ENCODE measurements at places on chromosomes 4 and X. TPM values are rescaled to one million over a fixed set of nuclear protein-coding genes. Genes with fewer than 3 reads are reported as not detected.

The VEGFC gene
- not detected for polyA plus RNA-seq

- no peak for DNase-seq
These were observed 6.8 kb upstream of the BCOR start for GRCh38 chrX:40104630-40104984.

The ZMAT1 gene
- 1.7 TPM for polyA plus RNA-seq

DNA sequence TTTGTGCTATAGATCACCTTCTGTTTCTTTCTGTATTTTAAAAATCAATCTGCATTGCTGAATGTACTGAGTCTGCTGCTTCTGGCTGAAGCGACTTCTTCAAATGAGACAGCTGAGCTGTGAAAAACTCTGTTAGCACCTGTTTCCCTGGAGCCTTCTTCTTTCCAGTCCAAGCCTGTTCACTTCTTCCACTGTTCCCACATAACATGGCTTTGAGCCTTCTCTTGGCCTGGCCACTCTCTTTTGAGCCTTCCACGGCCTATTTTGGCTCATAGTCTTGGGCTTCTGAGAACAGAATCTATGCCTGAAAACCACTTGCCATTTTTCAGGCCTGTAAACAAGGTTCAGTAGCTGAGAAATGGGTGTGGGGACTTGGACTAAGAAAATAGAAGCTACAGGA lies 132.9 kb upstream of the IGFBP7 start:
- no peak for DNase-seq

The CXorf38 gene
- polyA plus RNA-seq = 38.7 TPM

The CCSER1 gene
- polyA plus RNA-seq = 0.47 TPM

DNA sequence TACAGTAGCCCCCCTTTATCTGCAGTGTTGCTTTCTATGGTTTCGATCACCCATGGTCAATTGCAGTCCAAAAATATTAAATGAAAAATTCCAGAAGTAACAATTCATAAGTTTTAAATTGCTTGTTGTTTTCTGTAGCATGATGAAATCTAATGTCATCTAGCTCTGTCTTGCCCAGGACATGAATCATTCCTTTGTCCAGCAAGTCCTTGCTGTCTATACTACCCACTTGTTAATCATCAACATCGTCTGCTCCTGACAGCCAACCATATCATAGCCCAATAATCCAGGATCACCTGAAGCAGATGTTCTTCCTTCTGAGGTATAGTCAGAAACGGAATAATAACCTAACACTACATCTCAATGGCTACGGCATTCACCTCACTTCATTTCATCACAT lies 79.8 kb downstream of the ADAMTS3 start:
- no peak for DNase-seq

The SULT1E1 gene
- polyA plus RNA-seq = not detected

The PRDM8 gene
- 3.4 TPM for polyA plus RNA-seq

GRCh38 chr4:10053635-10054453 lies 32.5 kb upstream of the SLC2A9 start:
- no peak for DNase-seq

The JADE1 gene
- polyA plus RNA-seq = 54.2 TPM

- DNase-seq = no peak
These were observed 1.2 kb upstream of the NEUROG2 start for GRCh38 chr4:112517067-112517634.

The ARHGAP4 gene
- polyA plus RNA-seq = 65.4 TPM

The SLC7A11 gene
- polyA plus RNA-seq = not detected

The PFKFB1 gene
- polyA plus RNA-seq = not detected

- no peak for DNase-seq
These were observed 144.4 kb downstream of the PCDH18 start for GRCh38 chr4:137387924-137388323.

- no peak for DNase-seq
These were observed 41.1 kb downstream of the AFF2 start for GRCh38 chrX:148541584-148541940.

DNA sequence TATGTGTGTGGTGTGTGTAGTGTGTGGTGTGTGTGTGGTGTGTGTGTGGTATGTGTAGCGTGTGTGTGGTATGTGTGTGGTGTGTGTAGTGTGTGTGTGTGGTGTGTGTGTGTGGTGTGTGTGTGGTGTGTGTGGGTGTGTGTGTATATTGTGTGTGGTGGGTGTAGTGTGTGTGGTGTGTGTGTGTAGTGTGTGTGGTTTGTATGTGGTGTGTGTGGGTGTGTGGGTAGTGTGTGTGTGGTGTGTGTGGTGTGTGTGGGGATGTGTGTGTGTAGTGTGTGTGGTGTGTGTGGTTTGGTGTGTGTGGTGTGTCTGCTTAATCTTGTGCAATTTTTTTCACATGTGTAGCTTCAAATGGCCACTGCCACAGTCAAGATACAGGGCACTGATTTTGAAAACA lies 94.5 kb downstream of the CPZ start:
- no peak for DNase-seq

DNA sequence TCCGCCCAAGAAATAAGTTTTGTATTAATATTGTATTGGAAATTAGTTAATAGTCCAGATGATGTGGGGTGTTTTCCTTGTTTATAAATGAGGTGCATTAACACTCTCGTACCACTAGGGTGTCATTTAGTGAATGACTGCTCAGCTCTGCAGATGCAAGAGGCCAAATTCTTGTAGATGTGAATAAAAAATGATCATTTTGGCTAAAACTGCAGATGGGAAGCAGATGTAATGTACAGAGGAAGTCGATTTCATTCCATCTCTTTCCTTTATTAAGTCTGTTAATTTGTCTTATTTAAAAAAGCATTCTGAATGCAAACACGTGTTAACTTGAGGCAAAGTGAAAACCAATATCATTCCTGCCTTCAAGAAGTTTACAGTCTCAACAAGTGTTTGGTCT lies 108.1 kb downstream of the DHX15 start:
- no peak for DNase-seq

GRCh38 chr4:110452546-110452945 lies 23.4 kb upstream of the ENPEP start:
- no peak for DNase-seq

GRCh38 chr4:86855572-86855971 lies 6.4 kb upstream of the SLC10A6 start:
- DNase-seq = no peak

DNA sequence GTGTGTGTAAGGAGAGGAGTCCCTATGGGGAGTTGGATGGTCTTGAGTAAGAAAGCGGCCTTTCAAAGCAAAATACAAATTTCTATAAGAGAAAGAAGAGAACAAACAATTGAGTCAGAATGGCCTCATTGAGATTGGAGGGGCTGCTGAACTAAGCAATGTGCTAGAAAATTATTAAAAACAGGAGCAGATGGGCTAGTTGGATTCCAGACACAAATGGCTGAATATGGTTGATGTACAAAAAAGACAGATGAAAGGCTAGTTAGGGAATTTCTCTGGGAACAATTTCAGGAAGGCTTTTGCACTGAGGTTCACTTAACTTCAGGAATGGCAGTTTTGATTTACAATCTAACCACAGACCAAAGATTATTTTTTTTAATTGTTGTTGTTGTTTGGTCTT lies 1806.8 kb upstream of the TENM3 start:
- DNase-seq = no peak

- no peak for DNase-seq
These were observed 13.7 kb upstream of the ZNF185 start for GRCh38 chrX:152884171-152884570.

The HSFX4 gene
- polyA plus RNA-seq = not detected

The ARMCX1 gene
- polyA plus RNA-seq = 0.32 TPM

DNA sequence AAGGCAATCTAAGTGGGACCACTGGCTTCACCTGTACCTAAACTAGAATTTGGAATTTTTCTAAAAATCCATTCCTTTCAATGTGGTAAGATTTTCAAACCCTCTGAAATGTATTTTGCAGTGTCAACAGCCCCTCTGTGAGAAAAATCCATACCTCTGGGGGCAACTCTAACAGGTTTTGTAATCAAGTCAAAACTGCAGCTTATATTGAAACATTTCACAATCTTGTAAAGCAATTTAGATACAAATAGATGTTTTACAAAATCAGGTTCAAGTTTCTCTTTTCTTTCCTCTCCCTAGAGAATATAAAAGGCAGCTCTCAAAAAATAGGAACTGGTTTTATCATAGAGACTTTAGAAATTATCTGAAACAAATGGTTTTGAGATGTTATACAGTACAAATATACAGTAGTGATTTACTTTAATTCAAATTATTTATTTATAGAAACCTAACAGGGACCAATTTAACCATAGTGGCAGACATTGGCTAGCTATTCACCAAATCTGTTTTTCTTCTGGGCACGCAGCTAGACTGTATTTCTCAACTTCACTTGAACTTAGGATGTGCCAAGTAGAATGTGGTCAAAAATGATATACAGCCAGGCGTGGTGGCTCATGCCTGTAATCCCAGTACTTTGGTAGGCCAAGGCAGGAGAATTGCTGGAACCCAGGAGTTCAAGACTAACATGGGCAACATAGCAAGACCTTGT lies 36.3 kb upstream of the SPINK2 start:
- DNase-seq = no peak

The SLC26A1 gene
- polyA plus RNA-seq = 0.59 TPM

DNA sequence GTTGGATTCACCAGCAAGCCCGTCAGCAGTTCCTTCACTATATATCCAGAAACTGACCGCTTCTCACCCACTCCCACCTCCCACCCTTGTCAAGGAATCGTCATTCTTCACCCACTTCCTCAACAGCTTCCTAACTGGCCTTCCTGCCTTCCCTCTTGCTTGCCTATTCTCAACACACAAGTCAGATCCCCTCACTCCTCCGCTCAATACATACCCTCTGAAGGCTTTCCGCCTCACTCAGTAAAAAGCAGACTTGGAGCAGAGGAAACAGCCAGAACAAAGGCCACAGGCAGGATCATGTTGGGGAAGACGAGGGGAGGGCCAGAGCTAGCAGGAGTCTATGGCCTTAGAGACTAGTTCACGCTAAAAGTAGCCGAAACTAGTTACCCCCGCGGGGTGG lies 23.7 kb downstream of the RWDD4 start:
- DNase-seq = no peak

DNA sequence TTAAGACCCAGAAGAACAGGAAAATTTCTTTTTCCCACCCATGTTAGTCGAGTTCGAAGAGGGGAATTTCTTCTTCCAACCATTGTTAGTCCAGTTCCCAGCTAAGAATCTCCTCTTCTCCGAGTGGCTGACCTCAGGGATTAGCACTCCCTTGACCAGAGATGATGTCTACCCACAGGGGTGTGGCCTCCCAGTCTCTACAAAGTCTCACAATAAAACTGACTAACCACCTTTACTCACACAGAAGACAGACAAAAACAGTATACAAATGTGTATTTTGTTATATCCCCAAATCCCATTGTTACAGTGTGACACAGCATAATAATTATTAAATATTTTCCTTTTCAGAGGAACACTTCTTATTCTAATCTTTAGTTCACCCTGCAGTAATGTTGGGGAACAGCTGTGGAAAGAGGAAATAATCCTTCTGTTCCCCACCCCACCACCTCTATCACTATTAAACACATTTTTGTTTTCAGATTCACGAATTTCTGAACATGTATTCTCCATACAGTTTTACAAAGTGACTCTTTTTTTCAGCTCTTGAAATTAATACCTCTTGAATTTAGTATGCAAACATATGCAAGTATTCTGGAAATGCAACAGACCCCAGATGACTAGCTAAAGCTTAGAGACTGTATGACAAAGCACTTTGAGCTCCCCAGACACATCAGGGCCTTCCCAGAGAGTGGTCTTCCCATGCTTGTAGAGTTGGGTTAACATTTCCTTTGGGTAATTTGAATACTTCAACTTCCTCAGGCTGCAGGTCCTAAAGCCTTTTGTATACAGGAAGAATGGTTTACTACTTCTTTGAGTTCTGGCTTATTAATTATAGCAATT lies 62.5 kb upstream of the NFKB1 start:
- no peak for DNase-seq

DNA sequence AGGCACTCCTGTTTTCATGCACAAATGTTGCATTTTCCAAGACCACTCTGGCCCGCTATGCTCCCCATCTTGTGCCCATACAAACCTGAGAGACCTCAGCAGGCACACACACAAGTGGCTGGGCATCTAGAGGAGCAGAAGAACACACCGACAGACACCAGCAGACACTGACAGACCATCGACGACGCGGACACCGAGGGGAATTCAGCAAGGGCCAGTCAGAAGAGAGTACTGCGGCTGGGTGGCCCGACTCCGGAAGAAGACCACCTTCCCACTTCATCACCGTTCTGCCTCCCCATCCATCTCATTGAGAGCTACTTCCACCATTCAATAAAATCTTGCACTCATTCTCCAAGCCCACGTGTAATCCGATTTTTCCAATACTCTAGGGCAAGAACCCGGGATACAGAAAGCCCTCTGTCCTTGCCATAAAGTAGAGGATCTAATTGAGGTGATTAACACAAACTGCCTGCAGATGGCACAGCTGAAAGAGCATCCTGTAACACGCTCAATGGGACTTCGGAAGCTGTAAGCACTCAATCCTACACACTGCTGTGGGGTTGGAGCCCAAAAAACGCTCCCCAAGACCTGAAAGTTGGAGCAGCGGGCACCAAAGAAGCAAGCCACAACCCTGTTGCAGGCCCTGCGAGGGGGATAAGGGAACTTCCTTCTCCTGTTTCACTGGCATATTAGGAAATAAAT lies 780.9 kb downstream of the ARAP2 start:
- no peak for DNase-seq

DNA sequence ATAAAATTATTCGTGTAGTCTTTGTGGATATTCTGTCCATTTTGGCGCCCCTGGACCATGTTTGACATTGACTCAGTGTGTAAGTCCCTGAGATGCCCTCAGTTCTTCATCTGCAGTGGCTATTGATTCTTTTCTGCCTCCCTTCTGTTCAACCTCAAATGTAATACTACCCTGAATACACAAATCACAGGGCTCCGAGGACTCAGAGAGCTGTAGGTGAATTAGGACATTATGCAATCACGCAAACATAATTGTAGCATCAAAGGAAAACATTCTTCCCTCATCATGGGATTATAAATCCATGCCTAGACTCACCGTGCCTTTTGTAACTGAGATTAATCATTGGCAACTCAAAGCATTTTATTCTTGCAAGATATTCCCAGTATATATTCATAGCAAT lies 161.4 kb upstream of the PACRGL start:
- DNase-seq = no peak

The ARHGAP6 gene
- polyA plus RNA-seq = not detected

- no peak for DNase-seq
These were observed 12.5 kb downstream of the L1CAM start for GRCh38 chrX:153873282-153874084.

DNA sequence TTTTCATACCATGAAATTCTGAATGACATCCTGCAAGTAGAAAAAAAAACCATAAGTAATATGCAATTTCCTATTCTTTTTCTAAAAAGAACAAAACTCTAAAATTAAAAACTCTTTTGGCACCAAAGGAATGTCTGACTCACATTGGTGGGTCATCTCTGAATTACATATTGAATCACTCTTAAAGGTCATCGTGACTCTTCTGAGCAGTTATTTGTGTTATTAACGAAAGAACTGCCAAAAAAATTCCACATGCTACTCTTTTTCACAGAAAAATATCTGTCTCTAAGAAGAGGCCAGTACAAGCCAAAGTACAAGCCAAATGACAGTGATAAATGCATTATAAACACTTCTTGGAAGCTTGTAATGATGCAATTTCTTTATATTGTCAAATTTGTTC lies 282.2 kb downstream of the GUCY2F start:
- no peak for DNase-seq

The BCORL1 gene
- 0.09 TPM for polyA plus RNA-seq

The ETDB gene
- not detected for polyA plus RNA-seq

The FATE1 gene
- polyA plus RNA-seq = not detected

The SPATA4 gene
- polyA plus RNA-seq = not detected

The SYTL5 gene
- polyA plus RNA-seq = not detected

- DNase-seq = no peak
These were observed 253.3 kb downstream of the CENPC start for GRCh38 chr4:67292045-67292444.

- DNase-seq = no peak
These were observed 112.2 kb upstream of the ENPP6 start for GRCh38 chr4:184329659-184330400.

All from CD4-positive, alpha-beta memory T cell (primary cell).